Left colon (tissue), 2 donors: ENCODE measurements at places on chromosomes 5 and 9. TPM values are rescaled to one million over a fixed set of nuclear protein-coding genes. Genes with fewer than 3 reads are reported as not detected.

The STX17 gene
- total RNA-seq = 36.6 TPM

DNA sequence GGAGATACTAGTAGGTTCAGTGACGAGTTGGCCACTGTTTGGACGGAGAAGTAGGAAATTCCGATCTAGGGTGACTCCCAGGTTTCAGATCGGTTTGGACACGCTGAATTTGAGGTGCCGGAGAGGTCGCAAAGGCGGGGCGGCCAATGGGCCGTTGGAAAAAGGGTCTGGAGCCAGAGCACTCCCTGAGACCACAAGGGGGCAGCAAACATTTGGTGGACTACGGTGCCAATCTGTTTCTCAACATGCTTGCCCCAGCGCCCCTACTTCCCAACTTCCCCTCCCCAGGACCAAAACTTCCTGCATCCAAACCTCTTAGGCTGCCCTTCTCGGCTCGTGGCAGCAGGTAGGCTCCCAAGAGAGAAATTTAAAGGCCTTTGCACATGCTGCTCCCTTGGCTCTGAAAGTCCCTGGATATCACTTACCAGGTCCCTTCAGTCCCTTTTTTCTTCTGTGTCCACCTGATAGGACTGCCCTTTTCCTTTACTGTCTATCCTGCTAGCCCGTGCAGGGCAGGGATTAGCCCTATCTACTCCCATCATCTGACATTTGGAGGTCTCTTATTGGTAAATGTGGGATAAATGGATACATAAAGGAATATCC is 992 bp upstream of the RPP25L start:
- peak; percentile 67 for DNase-seq

The CDH9 gene
- total RNA-seq = not detected

DNA sequence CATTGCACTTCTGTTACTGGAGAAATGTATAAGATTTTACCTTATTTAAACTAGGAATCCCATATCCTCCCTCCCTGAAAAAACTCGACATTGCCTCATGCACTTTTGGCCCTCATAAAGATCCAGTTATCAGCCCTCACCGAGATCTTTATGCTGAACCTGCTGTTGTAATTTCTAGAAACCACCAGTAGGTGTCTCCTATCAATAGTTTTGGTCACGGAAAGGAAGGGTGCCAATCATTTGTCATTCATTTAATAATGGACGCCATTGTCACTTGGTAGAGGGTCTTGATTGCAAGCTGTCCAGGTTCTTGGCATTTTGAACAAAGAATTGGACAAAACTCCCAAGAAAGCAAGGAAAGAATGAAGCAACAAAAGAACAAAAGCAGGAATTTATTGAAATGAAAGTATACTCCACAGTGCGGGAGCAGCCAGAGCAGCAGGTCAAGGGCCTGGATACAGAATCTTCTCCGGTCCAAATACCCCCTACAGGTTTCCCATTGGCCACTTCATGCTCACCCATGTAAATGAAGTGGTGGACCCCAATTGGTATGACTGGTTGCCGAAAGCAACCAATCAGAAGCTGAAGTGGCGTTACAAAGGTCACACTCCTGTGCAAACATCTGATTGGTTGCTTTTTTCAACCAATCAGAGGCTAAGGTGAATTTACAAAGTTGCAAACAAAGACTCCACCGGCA is 524.3 kb downstream of the PSAT1 start:
- DNase-seq = no peak

DNA sequence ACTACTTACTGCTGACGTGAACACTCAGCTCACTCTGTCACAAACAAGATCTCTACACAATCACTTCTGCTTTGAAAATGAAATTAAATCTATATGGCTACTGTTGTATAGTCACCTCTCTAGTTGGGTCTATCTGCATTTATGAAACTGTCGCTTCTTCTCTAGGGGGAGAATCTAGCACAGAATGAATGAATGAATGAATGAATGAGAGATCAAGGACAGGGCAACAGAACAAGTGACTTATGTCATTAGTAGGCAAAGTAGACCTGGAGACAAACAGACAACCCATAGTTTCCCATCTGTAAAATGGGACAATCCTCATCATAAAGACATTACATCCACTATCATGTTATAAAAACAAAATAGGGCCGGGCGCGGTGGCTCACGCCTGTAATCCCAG is 13.4 kb downstream of the PTCH1 start:
- DNase-seq = no peak
